ENCODE measurements at places on chromosomes 2 and 18.
A peak's percentile ranks its signal among the peaks of the same experiment; 100 is the strongest.

- peak; percentile 45 for DNase-seq
Observed at GRCh38 chr18:9539283-9539682, 64.0 kb downstream of the RALBP1 start.

DNA sequence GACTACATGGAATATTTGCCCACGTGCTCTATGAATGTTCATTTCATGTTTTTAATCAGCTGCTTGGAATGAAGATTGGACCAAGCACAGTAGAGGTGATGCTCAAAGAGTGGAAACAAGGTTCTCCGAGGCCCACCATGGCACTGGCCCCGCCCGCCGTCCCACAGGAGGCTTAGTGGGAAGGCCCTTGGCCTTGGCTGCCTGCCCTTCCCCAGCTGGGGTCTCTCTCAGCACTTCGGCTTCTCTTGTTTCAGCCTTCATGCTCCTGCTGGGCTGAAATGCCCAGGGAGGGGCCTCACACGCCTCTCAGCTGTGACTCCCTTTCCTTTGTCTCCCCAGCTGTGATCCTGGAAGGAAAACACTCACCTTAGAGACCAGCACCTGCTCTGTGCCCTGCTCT, 833.2 kb downstream of the GALR1 start:
- DNase-seq: no peak

GRCh38 chr18:46868169-46868921, 49.0 kb downstream of the PIAS2 start:
- no peak for DNase-seq

DNA sequence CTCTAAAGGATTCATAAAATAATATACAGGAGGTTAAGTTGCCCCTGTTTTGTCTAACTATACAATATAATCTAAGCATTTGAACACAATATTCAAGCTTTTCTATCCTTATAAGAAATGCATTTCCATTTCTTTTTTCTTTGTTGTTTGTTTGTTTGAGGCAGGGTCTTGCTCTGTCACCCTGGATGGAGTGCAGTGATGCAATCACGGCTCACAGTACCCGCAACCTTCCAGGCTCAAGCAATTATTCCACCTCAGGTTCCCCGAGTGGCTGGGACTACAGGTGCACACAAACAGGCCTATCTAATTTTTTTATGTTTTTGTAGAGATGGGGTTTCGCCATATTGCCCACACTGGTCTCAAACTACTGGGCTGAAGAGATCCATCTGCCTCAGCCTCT, 307.8 kb downstream of the ZNF804A start:
- no peak for DNase-seq

- DNase-seq: no peak
Observed at GRCh38 chr2:228625481-228625880, 444.0 kb upstream of the SPHKAP start.

DNA sequence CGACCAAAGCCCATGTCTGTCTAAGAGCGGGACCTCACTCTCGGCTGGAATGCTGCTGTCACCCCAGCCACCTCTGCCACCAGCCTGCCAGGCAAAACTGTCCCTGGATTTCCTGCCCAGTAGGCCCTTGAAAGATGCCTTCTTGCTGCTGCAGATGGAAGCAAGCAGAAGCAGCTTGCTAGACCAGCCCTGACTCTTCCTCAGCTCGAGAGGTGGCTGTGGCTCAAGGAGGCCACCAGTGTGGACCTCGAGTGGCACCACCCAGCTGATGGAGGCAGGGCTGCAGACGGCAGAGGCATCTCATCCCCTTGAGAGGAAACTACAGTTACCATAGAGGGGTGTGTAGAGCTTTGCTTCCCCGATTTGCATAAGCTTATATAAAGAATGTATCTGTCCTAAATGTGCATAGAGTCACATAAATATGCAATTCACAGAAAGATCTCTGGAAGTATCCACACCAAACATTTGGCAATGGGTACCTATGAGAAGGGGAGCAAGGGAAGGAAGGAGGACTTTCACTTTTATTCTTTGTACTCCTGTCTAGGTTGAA, 20.6 kb downstream of the ADCY3 start:
- DNase-seq: no peak

DNA sequence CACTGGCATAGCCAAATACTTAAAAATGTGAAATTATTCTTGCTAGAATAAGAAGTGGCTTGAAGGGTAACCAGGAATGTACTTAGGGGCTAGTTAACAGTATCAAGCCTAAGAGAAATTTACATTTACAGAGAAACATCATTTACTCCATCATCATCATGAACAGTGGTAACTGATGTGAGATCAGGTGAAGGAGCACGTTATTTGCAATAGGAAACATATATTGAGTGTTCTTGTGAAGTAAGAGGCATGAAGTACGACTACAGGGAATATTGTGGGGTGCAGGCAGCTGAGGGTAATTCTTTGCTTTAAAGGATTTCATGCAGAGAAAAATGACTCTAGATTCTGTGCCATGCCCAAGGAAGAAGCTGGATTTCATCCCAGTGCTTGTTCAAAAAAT, 220.8 kb downstream of the GALNT13 start:
- DNase-seq: no peak

DNA sequence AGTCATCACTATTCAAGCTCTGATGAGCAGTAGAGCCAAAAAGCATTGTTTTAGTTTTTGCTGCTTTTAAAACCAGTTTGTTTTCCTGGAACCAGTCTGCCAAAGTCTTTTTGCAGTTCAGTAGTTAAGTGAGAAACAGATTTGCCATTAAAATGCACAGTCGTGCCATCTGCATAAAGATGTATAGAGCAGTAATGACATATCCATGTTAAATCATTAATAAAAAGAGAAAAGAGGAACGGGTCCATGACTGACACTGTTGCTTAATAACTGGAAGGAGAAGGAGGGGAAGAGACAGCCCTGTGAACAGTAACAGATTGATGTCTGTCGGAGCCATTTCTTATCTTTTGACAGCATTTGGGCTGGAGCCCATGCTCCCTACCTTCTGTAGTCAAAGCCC, 704.6 kb downstream of the SATB2 start:
- DNase-seq: no peak
